Prostate gland (tissue), 2 donors: ENCODE measurements at places on chromosomes 6 and 20.

DNA sequence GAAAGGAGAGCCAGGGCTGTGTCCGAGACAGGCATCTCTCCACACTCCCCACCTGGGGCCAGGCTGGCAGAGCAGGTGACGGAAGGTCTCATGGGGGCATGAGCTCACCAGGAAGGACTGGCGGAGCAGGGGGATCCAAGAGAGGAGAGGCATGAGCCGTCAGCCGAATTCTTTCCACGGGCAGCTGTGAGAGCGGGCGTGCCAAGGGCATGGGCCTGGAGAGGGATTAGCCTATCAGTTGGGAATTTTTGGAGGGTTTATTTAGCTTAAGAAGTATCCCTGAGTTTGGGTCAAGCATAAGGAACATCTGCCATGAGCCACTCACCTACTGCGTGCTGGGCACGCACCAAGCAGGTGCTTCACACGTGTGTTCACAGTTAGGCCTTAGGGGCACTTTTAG, 60.2 kb upstream of the ZNFX1 start:
- no peak for DNase-seq

GRCh38 chr6:25065666-25066065, 129.9 kb upstream of the RIPOR2 start:
- no peak for DNase-seq

DNA sequence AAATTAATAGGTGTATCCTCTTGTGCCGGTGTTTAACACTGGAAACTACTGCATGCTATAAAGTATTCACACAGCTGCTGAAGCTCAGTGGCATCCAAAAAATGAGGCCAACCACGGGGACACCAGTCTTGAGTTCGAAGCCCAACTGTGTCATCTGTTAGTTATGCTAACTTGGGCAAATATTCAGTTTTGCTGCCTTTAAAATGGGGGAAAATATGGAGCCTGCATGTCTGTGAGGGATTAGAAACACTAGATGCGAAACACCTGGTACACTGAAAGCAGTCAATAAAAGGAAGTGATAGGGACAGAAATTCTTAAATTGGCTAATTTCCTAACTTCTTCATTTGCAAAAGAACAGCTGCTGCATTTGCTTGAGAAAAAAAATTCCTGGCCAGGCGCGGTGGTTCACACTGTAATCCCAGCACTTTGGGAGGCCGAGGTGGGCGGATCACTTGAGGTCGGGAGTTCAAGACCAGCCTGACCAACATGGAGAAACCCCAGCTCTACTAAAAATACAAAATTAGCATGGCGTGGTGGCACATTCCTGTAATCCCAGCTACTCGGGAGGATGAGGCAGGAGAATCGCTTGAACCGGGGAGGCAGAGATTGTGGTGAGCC, 36.6 kb upstream of the MLIP start:
- DNase-seq = no peak

GRCh38 chr6:146805546-146806325, 207.0 kb downstream of the ADGB start:
- no peak for DNase-seq

DNA sequence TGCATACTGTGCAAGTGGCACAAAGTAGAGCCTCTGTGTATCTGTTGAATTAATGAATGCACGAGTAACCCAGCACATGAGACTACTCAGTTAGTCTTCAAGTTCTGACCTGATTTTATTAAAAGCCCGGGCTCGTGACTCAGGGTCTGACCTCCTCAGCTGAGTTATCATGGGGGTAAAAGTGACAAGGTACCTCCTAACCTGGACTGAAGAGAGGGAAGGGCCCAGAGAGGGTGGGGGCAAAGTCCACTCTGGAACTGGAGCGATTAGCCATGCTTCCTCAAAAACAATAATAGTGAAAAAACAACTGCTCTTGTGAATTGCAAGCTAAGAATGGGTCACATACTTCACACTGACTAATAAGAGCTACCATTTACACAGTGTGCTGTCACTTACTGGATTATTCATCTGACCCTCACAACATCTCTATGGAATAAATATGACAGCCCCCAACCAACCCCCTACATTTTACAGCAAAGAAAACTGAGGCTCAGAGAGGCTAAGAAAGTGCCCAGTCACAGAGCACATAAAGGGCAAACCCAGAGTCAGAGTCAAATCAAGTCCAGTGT, 26.7 kb downstream of the TRERF1 start:
- no peak for DNase-seq
